ENCODE measurements at places on chromosomes 4 and X. TPM values are rescaled to one million over a fixed set of nuclear protein-coding genes. Genes with fewer than 3 reads are reported as not detected.

HNRNPDL gene
- total RNA-seq: 310 TPM

TREX2 gene
- 2.1 TPM for total RNA-seq

RIBC1 gene
- 1.2 TPM for total RNA-seq

SYN1 gene
- total RNA-seq: 1.4 TPM

GUCY1B1 gene
- 10.1 TPM for total RNA-seq

PABPC1L2A gene
- not detected for total RNA-seq

NHSL2 gene
- 14.6 TPM for total RNA-seq

P2RY10 gene
- 0.39 TPM for total RNA-seq
